Adrenal gland (tissue), 19 donors: ENCODE measurements at places on chromosomes 13 and 19. TPM values are rescaled to one million over a fixed set of nuclear protein-coding genes. Genes with fewer than 3 reads are reported as not detected.

The DGKH gene
- total RNA-seq: 2.5 TPM

The GPC6 gene
- 2.7 TPM for total RNA-seq

GRCh38 chr13:48818495-48819356, 157.0 kb upstream of the FNDC3A start:
- peak; percentile 33 for DNase-seq

The ATXN8OS gene
- not detected for total RNA-seq
